ENCODE measurements at places on chromosomes 1 and 21. TPM values are rescaled to one million over a fixed set of nuclear protein-coding genes. Genes with fewer than 3 reads are reported as not detected.

Gene MMP23B
- 56.1 TPM for total RNA-seq

Gene MAP7D1
- 350 TPM for total RNA-seq

Gene TNFRSF18
- total RNA-seq, result not detected

Gene UBE2U
- 2.3 TPM for total RNA-seq

Gene MATN1
- total RNA-seq, result not detected

Gene TTC34
- total RNA-seq, result 0.32 TPM

Gene C4BPB
- not detected for total RNA-seq

Gene S1PR1
- 78.9 TPM for total RNA-seq

Gene PPIAL4G
- not detected for total RNA-seq

Gene ACTN2
- total RNA-seq, result 4,263 TPM

Gene RPTN
- not detected for total RNA-seq

Gene GPATCH3
- total RNA-seq, result 8.1 TPM

Gene LCE1E
- not detected for total RNA-seq

Gene C1orf216
- 10.5 TPM for total RNA-seq

Gene PLPP3
- total RNA-seq, result 92.2 TPM

Gene FYB2
- total RNA-seq, result 9.1 TPM
